ENCODE measurements at places on chromosomes 7 and 10.

GRCh38 chr10:36253731-36254130 lies 611.6 kb upstream of the FZD8 start:
- DNase-seq, result no peak

GRCh38 chr7:26609532-26609931 lies 254.9 kb downstream of the SKAP2 start:
- DNase-seq, result no peak

DNA sequence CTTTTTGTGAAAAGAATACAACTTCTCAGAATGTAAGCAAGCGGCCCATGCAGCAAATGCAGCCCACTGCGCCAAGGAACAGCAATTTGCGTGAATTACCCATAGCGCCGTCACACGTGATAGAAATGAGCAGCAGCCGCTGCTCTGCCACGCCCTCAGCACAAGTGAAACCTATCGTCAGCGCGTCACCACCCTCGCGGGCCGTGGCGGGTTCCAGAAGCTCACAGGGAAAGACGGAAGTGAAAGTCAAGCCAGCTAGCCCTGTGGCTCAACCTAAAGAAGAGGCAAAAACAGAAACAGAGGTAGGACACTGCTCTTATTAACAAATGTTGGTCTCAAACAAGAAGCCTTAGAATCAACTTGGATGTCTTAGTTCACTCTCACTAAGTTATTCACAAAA lies 70.5 kb downstream of the SHH start:
- DNase-seq, result no peak

DNA sequence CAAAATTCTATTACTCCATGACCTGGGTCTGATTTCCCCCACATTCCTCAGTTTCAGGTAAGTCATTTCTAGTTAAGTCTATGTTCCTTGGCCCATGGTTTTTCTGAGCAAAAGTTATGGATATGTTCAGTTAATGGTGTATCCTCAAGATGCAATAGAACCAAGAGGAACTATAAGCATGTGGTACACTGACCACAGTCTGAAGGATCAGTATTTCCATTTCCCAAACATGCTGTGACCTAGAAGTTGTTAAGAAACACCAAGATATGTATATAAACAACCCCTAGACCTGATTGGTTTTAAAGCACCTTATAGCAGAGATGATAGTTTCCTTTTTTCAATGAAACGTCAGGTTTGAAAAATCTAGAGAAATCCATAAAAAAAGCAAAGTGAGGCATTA lies 94.2 kb upstream of the ABCB5 start:
- no peak for DNase-seq

DNA sequence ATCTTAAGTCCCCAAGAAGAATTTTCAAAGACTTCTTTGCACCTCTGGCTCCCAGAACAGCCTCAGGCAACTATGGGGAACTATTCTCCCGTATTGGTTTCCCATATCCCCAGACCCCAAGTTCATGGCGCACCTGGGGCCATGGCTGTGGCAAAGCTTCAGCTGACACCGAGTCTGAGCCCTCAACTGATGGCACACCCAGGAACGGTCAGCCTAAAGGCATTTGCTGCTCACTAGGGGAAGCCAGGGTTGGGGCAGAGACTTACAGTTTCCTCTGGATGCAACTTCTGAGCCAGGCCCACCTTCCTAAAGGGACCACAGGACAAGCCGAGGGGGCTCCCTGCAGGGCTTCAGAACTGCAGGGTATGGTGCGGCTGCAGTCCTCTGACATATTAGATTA lies 13.7 kb upstream of the CPA1 start:
- no peak for DNase-seq

- no peak for DNase-seq
Measured at GRCh38 chr10:100735337-100736143, 9.8 kb upstream of the PAX2 start.

DNA sequence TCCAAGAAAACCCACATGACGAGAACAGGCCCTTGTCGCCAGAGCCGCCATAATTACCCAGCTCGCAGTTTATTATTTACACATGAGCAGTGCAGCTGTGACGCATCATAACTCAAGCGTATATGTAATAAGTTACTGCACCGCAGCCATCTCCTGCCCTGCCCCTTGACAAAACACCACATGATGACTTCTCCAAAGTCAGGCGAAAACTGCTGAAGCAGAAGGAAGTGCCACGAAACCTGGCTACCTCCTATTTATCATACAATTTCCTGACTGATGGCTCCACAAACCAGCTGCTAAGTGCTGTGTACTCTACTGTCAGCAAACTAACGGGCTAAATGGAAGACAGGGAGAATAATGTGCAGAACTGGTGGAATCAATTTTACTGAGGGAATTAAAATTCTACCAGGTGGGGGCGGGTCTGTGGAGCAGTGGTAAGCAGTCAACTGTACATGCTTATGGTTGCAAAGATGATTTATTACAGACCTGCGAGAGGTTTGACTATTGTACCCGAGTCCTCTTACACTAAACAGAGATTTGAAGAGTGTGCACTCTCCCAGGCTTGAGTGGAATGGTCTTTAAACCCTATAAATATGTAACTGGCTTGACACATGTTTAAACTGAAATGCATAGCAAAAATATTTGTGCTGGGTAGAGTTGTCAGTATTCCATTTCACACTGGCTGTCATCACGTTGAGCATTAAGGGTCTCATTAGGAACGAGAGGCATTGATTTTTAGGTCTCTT lies 156.0 kb downstream of the GLI3 start:
- DNase-seq, result no peak

DNA sequence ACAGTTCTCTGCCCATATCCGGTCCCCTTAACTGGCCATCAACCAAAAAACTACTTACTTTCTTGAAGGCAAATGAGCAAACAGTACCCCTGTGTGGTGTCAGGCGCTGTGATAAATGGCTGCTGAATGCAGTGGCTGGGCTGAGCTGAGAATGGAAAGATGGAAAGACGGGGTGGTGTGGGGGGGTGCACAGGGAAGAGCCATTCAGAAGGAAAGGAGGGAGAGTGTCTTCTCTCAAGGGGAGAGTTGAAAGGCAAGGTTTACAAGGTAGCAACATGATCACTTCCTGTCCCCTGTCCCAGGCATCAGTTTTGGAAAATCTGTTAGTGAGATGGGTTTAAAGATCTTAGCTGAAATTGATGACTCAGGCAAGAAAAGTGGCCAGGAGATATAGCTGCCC lies 22.5 kb downstream of the EMX2 start:
- no peak for DNase-seq

- DNase-seq, result no peak
Measured at GRCh38 chr10:67667035-67667425, 29.0 kb downstream of the CTNNA3 start.

DNA sequence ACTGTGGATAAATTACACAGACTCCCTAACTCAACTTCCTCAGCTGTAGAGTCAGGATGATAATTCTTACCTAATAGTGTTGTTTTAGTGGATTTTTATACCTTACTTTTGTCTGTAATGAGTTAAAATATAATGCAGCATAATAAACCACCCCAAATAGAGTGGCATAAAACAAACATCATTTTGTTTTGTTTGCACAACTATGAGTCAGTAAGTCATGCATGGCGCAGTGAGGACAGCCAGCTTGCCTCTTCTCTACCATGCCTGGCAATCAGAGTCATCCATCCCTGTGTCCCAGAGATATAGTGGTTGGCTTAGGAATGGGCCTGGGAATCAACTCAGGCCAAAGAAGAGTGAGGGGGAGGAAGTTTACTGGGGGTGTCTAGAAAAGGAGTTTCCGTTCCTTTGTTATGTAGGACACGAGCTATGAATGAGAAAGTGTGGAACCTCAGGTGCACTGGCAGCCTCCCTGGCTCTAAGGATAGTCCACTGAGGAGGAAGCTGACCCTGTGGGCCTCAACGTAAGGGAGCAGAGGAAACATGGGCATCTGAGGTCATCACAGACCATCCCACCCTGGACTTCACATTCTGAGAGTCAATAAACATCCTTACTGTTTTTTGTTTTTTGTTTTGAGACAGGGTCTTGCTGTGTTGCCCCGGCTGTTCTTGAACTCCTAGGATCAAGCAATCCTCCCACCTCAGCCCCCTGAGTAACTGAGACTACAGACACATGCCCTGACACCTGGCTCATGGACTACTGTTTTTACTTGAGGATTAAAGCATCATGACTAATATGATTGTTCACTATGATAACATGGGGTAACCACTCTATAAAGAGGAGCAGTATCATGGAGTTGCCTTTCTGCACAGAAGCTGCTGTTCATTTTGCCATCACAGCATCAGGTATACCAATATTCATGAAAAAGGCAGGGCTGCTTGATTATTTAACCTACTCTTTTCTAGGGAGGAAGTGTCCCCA lies 21.0 kb upstream of the GRB10 start:
- no peak for DNase-seq

GRCh38 chr10:123522702-123523312 lies 143.3 kb upstream of the GPR26 start:
- DNase-seq, result peak; percentile 78

DNA sequence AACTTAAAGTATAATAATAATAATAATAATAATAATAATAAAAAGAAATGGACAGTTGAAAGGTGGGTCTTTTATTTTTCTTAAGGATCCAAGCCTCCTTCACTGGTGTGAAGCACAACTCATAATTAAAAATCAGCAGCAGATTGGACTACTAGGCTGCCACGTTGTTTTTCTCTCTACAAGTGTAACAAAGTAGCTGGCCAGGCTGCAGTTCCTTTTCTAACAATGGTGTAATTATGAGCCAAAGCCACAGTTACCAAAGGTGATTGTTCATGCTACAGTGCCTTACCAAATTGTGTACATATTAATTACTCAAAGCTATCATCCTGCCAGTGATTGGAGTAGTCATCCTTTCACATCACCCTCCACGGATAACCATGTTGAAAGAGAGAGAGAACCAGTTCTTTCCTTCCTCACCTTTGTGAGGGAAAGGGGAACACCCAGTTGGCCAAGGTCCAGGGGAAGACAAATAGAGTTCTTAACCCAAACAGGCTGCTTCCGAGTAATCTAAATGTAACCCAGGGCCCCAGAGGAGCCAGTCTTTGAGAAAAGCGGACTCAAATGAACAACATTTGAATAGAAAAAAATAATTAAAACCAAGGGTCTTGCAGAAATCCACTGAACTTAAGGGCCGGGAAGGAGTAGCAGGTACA lies 86.3 kb upstream of the NPS start:
- no peak for DNase-seq

- DNase-seq, result no peak
Measured at GRCh38 chr10:61795551-61795950, 105.9 kb upstream of the ARID5B start.

DNA sequence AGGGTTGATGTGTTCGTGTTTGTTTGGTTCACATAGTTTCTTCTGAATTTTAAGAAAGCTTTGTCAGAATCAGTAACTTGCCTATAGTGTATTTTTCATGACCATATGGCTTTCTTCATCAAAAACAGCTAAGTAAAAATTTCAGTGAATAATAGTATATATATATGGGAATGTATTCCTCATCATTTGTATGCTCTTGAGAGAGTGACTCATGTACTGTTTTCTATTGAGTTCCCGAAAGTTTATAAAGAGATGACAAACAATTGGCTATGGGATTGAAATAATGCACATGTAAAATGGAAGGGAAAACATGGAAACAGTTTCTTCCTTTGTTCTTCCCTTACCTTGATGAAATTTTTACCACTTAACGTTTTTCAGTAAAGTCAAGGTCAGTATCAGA lies 56.4 kb downstream of the KAT6B start:
- no peak for DNase-seq
